Amniotic stem cell (primary cell): ENCODE measurements at places on chromosomes 12 and 14.

DNA sequence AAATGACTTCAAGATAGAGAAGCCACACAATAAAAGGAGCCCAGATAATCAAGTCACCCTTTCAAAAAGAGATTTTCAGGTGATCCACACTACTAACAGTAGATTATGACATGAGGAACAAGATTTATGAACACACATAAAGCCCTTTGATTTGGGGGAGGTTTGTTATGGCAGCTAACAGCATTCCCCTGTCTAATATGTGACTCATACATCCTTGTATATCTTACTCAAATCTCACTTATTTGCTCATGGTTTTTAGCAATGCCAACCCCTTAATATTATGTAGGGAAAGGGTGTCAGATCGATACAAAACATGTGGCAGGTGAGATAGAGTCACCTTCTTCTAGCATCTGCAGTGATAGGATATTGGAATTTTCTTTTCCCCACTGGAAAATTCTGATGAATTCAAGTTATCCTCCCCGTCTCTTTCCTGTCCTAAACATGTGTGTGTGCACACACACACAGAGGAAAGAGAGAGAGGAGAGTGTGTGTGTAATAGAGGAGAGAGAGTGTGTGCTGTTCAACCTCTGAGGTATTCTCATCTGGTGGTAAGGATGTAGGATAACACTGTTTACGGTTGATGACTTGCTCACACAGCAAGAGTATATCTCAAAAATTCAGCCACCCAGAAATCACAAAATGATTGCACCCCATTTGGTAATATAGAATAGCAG, 319.9 kb downstream of the KCNC2 start:
- no peak for DNase-seq

- no peak for DNase-seq
Measured at GRCh38 chr12:51669996-51670395, 79.0 kb downstream of the SCN8A start.

- DNase-seq = no peak
Measured at GRCh38 chr12:64194333-64195149, 27.6 kb downstream of the KICS2 start.

- no peak for DNase-seq
Measured at GRCh38 chr14:61186341-61187195, 94.6 kb downstream of the TMEM30B start.

GRCh38 chr12:6697584-6698351, 2.8 kb downstream of the PIANP start:
- DNase-seq = peak; percentile 17

DNA sequence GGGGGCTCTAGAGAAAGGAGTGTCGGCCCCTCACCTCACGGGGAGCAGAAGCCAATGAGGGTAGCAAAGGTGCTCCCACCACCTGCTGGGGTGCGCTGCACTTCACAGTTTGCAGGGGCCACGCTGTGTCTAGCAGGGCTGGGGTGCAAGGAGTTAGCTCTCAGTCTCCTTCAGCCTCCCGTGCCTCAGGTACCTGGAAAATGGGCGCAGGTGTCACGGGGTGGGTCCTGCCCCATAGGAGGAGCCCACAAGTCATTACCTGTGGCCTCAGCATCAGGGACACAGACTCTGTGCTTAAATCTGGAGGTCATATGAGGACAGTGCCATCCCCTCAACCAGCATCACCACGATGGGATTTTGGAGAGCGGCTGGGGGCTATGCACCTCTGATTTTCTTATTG, 326.7 kb downstream of the ADGRD1 start:
- no peak for DNase-seq

- DNase-seq = no peak
Measured at GRCh38 chr12:128684352-128684751, 139.4 kb downstream of the SLC15A4 start.

- DNase-seq = no peak
Measured at GRCh38 chr14:68318828-68319227, 474.0 kb downstream of the ZFP36L1 start.
